CD4-positive, alpha-beta memory T cell (primary cell): ENCODE measurements at places on chromosomes 7 and 10.

DNA sequence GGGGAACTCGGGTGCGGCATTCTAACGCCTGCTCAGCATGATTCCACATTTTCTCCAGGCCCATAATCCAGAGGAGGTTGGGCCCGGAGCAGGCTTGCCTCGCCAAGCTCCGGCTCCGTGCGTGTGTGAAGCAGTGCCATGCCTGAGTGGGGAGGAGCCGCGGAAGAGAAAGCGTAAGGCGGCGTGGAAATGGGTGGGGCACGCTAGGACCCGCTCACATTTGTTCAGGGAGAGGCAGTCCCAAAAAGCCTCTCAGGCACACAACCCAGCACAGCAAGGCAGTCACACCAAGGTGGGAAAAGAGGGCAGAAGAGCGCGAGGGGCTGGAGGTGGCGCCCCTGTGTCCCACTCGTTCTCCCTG is 695 bp upstream of the VDAC2 start:
- peak; percentile 84 for DNase-seq
- H3K27ac ChIP-seq, result peak overlapping the region; percentile 97
- H3K27me3 ChIP-seq, result no peaks in the 10 kb centered on the region
- peaks cover 31% of the 10 kb centered on the region for H3K4me1 ChIP-seq

DNA sequence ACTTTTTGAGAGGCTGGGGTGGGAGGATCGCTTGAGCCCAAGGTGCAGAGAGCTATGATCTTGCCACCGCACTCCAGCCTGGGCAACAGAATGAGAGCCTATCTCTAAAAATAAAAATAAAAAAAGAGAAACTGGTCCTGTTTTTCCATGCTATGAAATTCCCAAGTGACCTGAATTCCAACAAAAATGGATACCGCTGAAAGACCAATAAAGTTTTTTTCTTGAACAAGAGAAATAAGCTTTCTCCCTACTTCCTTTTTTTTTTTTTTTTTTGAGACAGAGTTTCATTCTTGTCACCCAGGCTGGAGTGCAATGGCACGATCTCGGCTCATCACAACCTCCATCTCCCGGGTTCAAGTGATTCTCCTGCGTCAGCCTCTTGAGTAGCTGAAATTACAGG is 12.5 kb upstream of the SEPHS1 start:
- H3K27ac ChIP-seq, result no peak overlapping the region
- H3K36me3 ChIP-seq, result no peaks in the 10 kb centered on the region
- no peak overlapping the region for H3K4me3 ChIP-seq
- no peak for DNase-seq
- H3K27me3 ChIP-seq, result no peaks in the 10 kb centered on the region

DNA sequence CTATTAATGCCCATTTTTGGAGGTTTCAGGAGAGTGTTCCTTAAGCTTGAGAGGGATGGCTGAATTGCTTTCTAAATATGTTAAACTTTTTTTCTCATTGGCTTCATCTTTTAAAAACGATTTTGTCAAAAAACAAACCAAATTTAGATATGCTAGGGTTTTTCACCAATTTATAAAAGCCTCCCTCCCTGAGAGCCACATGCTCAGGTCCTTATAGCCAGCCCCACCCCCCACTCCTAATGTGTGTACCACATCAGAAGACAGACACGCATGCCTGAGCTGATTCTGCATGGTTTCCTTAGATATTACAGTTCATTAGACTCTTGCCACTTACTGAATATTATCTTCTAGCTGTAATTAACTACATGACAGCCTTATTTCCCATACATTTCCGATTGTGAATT is 2.0 kb downstream of the CUL1 start:
- peak overlapping the region; percentile 67 for H3K4me3 ChIP-seq
- no peaks in the 10 kb centered on the region for H3K27me3 ChIP-seq
- peaks cover 66% of the 10 kb centered on the region for H3K4me1 ChIP-seq
- H3K27ac ChIP-seq, result no peak overlapping the region
- H3K36me3 ChIP-seq, result no peaks in the 10 kb centered on the region

DNA sequence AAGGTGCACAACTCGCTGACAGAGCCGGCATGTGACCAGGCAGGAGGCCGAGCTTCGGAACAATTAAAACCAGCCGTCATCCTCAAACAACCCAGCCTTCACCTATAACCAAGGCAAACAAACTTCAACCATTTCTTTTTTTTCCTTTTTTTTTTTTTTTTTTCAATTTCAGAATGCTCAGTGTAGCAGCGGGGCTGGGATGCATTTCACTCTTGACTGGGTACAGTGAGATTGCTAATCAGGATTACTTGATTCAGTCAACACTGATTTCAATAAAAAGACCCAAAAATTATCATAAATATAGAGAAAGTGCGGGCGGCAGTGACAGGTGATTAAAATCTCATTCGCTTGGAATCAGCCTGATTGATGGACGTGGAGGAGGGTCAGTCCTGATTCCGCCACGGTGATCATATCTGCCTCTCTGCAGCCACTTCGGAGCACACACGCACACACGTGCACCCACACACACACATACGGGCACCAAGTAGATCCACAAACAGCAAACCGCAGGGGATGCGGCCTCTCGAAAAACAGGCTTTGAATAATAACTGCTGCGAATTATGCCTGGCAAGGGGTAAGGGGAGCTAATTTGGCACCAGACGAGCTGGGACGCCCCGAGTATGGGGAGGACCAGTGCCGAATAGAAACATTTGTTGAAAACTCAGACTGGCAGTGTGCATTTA is 31.2 kb downstream of the EBF3 start:
- DNase-seq, result no peak
- no peak overlapping the region for H3K4me3 ChIP-seq
- no peaks in the 10 kb centered on the region for H3K4me1 ChIP-seq
- no peaks in the 10 kb centered on the region for H3K27me3 ChIP-seq
- H3K27ac ChIP-seq, result no peak overlapping the region

DNA sequence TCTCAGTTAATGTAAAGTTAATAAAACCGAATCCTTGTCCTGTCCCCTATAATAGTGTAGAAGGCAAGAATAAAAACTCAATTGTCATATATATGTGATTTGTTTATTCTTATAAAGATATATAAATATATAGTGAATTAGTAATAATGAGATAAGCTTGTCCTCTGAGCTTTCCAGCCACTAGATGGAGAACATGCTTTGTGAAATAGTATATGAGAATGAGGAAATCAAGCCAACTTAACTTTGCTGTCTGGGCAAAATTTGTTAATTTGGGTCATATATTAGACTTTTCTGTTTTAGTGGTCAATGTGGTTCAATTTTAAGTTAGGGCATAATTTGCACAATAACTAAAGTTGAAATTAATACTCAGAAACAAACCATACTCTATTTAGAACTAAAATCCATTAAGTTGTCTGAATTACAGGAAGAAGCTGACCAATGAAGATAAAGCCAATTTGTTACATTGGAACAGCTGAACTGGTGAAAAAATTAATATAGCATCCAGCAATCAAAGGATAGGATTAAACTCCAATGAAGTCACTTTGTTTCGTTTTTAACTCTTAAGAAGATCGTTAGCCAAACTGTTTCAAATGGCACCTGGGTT is 595.0 kb downstream of the ARL4A start:
- no peak overlapping the region for H3K27ac ChIP-seq
- no peaks in the 10 kb centered on the region for H3K36me3 ChIP-seq
- H3K4me3 ChIP-seq, result no peak overlapping the region
- no peaks in the 10 kb centered on the region for H3K4me1 ChIP-seq
- H3K27me3 ChIP-seq, result no peaks in the 10 kb centered on the region

DNA sequence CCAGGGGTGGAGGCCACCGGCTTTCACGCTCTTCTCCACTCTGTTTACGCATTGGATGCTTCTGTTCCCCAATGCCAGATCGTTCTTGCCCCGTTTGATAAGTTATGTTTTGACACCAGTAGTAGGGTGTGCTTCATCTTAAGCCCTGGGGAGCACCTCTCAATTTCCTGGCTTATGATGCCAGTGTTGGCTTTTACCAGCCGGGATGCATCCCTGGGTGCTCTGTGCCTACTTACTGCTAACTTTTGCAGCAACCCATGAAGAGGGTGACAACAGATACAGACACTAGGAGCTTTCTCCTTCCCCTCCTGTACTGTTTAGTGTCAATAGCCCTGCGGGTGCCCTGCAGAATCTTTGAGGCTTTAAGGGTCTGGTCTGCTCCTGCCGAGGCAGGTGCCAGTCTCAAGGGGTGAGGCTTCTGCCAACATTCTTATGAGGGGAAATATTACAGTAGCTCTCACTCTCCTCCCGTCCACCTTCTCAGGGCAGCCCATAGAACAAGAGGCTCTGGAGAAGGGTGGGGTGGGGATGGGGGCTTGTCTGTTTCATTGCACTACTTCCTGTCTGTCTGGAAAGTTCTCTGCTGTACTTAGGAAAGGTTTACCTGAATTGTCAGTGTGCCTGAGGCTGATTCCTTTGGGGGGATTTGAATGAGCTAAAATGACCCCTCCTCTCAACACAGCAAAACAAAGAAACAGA is 23.3 kb downstream of the ADCY1 start:
- no peak for DNase-seq
- no peaks in the 10 kb centered on the region for H3K27me3 ChIP-seq
- H3K36me3 ChIP-seq, result no peaks in the 10 kb centered on the region
- H3K27ac ChIP-seq, result no peak overlapping the region
- no peaks in the 10 kb centered on the region for H3K4me1 ChIP-seq

DNA sequence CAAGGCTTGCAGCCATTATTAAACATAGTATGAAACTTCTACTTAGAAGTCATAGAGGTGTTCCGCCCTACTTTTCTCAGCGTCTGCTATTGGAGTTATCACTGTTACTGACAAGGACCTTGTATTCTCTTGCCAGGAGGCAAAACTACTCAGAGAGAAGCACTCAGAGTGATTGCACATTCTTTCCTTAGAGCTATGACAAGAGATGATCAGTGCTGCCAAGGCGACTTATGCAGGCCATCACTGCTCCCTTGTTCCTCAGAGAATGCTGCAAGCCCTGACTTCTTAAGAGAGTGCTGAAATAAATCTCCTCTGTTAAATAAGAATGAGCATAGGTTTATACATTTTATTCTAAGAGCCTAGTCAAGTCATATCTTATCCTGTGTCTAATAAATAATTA is 534.6 kb upstream of the PHF14 start:
- H3K27ac ChIP-seq, result no peak overlapping the region
- DNase-seq, result no peak
- H3K36me3 ChIP-seq, result no peaks in the 10 kb centered on the region
- H3K4me3 ChIP-seq, result no peak overlapping the region
- no peaks in the 10 kb centered on the region for H3K27me3 ChIP-seq

GRCh38 chr10:78312197-78313047 is 278.8 kb downstream of the RPS24 start:
- H3K4me1 ChIP-seq, result no peaks in the 10 kb centered on the region
- H3K4me3 ChIP-seq, result no peak overlapping the region
- no peak overlapping the region for H3K27ac ChIP-seq
- no peaks in the 10 kb centered on the region for H3K27me3 ChIP-seq
- DNase-seq, result no peak

- H3K4me1 ChIP-seq, result no peaks in the 10 kb centered on the region
- H3K36me3 ChIP-seq, result no peaks in the 10 kb centered on the region
- H3K27ac ChIP-seq, result no peak overlapping the region
- H3K4me3 ChIP-seq, result no peak overlapping the region
- DNase-seq, result no peak
Observed at GRCh38 chr10:118583611-118584010, 11.8 kb downstream of the PRLHR start.

DNA sequence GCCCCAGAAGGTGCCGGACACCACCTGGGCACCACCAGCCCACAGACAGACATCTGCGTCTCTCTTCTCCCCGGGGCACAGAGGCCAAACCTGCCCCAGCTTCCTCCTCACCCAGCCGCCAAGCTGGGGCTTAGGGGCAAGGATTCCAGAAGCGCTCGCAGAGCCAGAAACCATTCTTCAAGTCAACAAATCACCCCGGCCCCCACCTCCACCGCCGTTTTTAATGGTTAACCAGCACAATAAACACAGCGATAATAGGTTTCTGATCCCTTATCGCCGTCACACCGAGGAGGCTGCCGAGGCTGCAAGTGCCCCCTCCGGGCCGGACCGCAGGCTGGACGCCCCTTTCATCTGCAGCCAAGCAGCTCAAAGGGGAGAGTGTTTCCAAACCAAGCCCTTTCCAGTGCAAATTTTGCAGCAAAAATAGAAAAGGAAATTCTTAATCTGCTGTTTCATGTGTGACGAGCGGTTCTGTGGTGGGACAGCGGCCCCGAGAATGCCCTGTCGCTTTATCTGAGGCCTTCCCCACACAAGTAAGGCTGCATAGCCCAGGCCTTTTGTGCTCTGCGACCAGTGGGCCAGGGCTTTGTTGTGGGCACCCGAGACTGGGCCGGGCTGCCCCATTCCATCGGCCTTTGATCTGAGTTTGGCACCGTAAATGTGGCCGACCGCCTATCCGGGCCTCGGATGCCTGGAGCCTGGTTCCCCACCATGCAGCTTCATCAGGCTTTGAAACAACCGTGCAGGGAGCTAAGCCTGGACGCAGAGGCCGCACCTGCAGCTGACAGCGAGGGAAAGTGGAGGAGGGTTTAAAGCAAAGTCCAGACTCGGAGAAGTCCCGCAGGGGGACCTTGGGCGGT is 83.2 kb downstream of the FOXL3 start:
- no peaks in the 10 kb centered on the region for H3K36me3 ChIP-seq
- no peak overlapping the region for H3K4me3 ChIP-seq
- peak; percentile 5 for DNase-seq
- no peak overlapping the region for H3K27ac ChIP-seq
- no peaks in the 10 kb centered on the region for H3K27me3 ChIP-seq
- H3K4me1 ChIP-seq, result no peaks in the 10 kb centered on the region

- H3K4me1 ChIP-seq, result peaks cover 100% of the 10 kb centered on the region
- no peaks in the 10 kb centered on the region for H3K27me3 ChIP-seq
- peak overlapping the region; percentile 43 for H3K27ac ChIP-seq
- no peak for DNase-seq
Observed at GRCh38 chr10:71743866-71744265, 24.3 kb upstream of the C10orf105 start.

DNA sequence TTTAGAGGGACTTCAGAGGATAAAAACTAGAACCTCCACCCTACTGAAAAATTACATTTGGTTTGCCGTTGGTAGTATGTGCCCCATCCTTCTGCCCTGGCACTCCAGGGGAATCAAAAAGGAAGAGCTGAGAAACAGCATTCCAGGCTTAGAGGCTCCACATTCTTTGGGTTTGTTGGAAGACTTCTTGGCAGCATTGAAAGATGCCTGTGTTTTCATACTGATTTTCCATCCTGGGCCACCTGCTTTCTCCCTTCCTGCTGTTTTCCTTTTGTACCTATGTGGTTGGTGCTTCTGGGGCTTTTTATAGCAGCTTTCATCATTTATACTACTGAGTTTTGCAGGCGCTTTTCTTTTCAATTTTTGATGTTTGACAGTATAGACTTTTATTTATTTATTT is 61.7 kb downstream of the AUTS2 start:
- no peaks in the 10 kb centered on the region for H3K36me3 ChIP-seq
- no peak overlapping the region for H3K27ac ChIP-seq
- DNase-seq, result no peak
- H3K4me3 ChIP-seq, result no peak overlapping the region
